Hippocampal formation (tissue), 2 donors: ENCODE measurements at places on chromosomes 16 and 17.

GRCh38 chr16:18804540-18804939 lies 3.2 kb upstream of the ARL6IP1 start:
- no peak for DNase-seq

DNA sequence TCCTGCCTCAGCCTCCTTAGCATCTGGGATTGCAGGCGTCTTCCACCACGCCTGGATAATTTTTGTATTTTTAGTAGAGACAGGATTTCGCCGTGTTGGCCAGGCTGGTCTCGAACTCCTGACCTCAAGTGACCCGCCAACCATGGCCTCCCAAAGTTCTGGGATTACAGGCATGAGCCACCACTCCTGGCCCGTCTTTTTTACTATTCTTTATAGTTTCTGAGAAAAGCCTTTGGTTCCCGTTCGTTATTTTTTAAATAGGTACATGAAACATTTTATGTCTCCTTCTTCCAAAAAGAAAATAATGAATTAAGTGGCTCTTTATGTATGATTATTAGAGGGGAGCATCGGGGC lies 570 bp upstream of the BCO1 start:
- no peak for DNase-seq

DNA sequence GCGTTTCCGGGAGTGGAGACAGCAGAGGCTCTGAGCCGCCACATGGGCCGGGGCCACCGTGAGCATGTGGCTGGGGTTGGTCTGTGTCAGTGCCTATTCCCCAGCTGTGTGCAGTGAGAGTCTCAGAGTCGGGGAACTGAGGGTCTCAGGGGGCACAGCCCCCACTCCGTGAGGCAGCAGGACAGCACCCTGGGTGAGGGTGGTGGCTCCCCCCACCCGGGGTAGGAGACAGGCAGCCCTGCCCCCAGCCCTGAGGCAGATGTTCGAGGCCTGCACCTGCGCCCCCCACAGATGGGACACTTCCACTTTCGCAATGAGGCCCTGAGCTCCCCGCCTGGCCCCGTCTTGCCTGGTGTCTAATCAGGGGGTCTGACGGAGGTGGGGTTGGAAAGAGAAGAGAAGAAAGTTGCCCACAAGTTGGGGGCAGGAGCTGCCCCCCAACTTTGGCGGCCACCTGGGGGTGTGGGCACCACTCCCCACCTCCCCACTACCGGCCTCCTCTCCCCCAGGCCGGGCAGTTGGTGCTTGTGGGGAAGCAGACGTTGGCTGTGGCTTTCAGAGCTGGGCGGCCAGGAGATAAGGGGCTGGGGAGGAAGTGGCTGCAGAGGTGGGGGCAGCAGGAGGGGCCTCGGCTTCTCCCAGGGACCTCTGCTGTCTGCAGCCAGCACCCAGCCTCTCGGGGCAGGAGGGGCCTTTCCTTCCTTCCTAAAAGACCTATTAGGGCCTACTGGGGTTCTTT lies 1.8 kb upstream of the CBFA2T3 start:
- no peak for DNase-seq

GRCh38 chr16:67024384-67025209 lies 4.4 kb upstream of the CBFB start:
- no peak for DNase-seq

GRCh38 chr17:36879027-36879426 lies 58.2 kb upstream of the LHX1 start:
- no peak for DNase-seq

DNA sequence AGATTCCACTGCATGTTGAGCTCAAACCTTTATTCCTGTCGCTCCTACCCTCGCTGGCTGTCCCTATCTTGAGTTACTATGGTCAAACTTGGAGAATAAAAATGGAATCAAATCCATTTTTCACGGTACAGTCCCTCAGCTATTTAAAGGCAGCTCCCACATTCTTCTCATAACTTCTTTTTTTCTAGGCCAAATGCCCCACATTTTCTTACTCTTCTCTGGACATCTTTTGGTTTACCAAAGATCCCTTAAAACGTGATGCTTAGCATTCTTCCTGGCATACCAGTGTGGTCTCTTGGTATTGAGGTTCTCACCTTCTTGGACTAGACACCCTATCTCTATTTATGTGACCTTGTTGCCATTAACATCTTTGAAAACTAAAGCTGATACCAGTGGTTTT lies 48.3 kb upstream of the MAF start:
- no peak for DNase-seq

DNA sequence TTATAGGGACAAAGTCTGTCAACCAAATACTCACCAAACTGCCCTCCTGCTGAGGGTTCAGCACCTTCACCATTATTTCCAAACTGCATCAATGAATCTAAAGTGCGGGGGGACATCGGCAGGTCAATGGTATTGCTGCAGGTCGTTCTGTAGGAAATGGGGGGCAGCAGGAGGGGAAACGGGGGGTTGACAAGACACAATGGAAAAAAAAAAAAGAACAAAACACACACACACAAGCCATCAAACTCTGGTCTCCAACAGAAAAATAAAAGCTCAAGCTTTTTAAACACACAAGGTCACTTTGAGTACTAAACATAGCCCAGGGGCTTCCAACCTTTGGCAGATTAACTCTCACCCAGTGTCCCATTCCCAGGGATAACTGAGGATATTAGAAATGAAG lies 28.5 kb downstream of the STAT5A start:
- no peak for DNase-seq

GRCh38 chr16:85513649-85514048 lies 99.5 kb upstream of the GSE1 start:
- DNase-seq, result no peak

- DNase-seq, result no peak
These were observed 12.1 kb downstream of the DNAJC7 start for GRCh38 chr17:42005166-42005565.

DNA sequence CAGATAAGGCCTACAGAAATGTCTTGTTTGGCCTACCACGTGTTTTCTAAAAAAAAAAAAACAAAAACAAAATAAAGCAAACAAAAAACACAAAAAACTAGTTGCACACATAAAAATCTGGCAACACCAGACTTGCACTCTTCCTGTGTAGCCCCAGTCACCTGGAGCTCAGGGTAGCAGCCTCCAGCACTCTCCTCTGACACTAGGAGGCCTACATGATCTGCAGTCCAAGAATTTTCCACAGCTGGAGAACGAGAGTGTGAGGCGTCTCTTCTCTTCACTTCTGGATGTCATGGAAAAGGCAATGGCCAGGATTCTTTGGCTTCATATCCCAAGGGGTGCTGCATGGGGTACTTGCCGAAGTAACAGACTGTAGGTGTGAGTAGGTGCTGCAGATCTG lies 310.2 kb upstream of the SALL1 start:
- no peak for DNase-seq

DNA sequence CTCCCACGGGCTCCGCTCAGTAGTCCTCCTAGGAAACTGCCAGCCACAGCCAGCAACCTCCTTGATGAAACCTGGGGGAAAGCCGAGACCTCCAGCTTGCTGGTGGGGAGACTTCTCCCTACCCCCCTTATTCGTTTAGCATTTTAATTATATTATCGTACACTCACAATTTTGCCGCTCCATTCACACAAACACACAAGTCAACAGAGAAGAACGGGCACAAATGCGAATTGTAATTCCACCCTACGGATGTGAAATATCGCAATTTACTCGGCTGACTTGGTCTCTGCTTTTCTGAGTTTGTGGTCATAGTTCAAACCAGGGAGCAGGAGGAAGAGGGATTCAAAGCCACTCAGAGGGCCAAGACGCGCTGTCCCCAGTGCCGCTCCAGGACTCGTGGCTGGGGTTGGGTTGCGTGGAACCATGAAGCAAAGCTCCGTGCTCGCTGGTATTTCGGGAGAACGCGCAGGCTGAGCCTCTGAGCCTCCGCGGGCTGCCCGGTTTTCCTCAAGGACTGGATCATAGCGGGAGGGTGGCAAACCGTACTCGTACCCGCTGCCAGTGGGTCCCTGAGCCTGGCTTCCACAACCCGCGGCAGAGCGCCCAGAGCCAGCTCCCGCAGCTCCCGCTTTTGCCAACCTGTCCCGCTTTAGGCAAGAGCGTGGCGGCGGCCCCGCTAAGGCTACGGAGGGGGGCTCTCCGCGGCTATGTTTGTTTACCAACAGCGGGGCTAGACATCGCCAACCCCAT lies 2.0 kb downstream of the LHX1 start:
- DNase-seq, result no peak

DNA sequence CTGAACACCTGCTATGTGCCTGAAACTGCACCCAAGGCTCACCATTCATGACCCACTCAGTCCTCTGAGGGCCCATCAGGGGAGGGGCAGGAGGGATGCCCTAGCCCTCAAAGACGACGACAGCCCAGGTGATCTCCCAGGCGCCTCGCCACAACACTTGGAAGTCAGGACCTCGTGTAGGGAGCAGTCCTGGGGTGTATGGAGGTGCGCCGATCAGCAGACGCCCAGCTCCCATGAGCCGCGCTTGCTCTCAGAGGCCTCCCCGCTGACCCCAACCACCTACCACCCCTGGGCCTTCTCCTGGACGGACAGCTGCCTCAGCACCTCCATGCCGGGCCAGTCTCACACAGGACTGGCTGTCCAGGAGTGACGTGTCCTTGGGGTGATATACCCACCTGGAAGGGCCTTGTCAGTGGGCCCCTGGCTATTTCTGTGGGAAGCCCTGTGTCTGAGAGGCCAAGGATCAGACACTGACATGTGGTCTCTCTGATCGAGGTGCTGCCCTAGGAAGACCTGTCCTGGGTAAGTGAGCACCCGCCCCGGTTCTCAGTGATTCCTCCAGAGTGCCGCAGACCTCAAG lies 26.7 kb downstream of the KDM8 start:
- DNase-seq, result no peak
